ENCODE measurements at places on chromosomes 2 and 18.

GRCh38 chr18:9468998-9469397 is 6.3 kb upstream of the RALBP1 start:
- DNase-seq = no peak

GRCh38 chr2:85698184-85698879 is 4.2 kb downstream of the GNLY start:
- DNase-seq = no peak

DNA sequence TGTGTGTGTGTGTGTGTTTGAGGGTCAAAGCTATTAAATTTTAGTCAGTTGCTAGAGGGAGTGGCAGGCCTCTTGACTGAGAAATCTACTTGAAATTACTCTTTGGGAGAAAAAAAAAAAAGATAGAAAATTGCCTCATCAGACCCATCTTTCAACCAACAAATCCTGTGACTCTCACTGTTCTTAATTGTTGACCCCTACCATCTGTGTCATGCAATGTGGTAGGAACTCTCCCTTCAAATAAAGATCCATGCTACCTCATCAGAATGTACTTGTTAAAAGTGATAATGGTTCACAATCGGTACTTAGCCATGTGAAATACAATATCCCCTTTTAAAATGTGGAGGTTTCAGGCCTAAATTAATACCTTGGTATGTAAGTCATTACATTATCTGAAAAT is 670.8 kb upstream of the FANCL start:
- DNase-seq = no peak

DNA sequence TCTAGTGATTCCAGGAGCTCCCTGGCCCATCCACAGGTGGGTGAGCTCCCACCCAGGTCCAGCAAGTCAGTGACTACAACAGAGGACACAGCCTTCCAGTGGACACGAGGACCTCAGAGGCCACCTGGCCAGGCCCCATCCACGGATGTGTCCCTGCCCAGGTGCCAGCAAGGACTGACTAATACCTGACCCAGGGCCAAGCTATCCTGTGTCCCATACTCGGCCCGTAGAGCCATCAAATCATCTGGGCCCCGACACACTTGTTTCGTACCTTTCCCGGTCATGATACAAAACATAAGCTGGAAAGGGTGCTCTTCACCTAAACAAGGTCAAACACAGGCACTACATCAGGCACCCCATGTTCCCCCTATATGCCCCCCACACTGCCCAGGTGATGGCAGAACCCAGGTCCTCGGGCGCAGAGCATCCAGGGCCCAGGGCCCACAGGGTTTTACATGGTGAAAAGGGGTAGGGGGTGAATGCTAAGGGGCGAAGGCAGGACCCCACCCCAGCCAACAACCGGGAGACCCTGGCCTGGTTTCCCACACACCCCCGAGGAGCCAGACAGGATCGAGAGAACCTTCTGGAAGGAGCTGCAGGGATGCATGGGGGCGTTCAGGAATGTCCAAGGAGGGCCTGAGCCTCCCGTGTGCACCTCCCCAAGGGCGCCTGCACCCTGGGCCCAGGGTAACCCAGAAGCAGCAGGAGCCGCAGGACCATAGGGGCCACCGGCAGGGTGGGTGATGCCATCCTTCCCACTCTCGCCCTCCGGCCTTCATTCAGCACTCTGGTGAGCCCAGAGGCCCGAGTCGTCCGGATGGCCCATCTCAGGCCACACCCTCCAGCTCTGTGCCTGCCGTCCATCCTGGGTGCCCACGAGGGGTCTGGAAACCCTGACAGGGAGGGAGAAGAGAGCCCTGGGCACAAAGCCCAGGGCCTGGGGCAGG is 94.3 kb downstream of the HDAC4 start:
- no peak for DNase-seq

GRCh38 chr2:121485039-121485438 is 45.6 kb upstream of the RNU4ATAC start:
- DNase-seq = no peak

GRCh38 chr2:83953697-83954096 is 505.4 kb downstream of the SUCLG1 start:
- no peak for DNase-seq

DNA sequence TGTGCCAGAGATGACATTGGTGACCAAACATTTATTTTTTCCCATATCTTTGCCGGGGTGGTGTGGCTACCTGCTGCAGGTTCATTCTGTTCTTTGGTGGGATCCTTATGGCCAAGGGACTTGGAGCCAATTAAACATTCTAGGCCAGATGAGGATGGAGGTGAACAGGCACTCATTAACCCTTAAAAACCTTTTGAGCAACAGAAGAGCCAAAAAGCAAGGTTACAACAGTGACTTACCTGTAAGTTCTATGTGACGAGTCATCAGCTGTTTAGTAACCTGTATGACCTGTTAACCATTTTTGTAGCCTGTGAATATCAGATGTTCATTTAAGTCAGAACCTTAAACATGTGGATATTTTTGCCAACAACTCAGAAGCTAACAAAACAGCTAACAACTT is 105.6 kb downstream of the XRCC5 start:
- no peak for DNase-seq

- DNase-seq = no peak
These were observed 35.0 kb downstream of the WDSUB1 start for GRCh38 chr2:159251296-159252173.

DNA sequence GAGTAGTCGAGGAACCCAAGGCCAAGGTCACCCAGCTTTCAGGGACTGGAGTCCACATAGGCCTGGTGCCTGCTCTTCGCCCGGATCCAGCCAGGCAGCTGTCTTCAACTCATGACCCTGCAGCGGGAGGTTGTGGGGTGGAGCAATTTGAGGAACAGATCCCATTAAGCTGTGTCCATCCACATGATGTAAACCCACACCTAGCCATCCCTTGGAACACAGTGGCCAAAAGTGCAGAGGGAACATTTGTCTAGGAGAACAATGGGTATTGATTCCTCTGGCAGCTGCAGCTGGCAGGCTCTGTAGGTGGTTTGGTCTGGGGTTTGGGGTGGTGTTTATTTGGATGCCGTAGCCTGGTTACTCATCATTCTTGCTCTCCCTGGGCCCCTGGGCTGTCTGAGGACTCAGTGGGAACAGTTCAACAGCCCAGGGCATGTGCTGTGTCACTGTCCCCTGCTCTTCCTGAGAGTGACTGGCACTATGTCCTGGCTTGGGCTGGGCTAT is 99.4 kb downstream of the TFCP2L1 start:
- DNase-seq = no peak

DNA sequence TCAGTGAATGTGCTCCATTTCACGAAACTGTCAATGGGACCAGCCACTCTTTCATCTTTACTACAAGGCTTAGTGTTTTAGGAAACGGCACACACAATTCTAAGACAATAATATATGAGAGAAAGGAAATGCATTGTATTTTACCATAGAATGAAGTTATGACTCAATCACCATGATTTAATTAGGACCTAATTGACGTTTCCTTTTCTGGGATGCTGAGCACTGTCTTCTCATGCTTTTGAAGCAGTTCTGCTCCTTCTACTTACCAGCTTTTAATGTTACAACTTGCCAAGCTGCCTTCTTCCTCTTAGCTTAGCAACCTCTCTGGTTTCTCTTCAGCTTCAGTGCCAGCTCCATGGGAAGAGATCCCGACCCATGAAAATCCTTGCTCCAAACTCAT is 94.3 kb upstream of the SERPINE2 start:
- no peak for DNase-seq

DNA sequence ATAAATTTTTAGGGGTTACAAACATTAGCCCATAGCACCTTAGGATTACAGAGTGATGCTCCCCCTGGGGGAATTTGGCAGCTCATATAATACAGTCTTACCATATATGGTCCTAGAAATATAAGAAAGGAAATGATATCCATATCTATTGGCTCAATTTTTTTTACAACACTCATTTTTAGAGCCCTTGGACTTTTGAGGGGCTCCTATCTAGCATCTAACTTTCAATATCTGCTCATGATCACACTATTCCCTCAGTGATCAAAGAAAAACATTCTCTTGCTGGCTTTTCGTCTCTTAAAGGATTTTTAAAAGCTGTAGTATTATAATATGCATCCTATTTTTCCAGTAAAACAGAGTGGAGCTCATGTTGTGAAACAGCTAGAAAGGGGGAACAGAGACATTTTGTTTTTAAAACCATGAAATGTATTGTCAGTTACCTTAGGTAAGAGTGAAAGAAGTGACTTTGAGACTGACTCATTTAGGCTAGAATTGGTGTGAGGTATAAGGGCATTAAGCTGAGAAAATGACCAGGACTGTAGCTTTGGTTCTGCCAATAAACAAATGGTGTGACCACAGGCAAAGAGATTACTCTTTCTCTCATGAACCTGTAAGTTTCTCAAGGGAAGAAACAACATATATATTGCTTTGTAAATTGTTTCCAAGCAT is 65.8 kb downstream of the ALPK2 start:
- no peak for DNase-seq

DNA sequence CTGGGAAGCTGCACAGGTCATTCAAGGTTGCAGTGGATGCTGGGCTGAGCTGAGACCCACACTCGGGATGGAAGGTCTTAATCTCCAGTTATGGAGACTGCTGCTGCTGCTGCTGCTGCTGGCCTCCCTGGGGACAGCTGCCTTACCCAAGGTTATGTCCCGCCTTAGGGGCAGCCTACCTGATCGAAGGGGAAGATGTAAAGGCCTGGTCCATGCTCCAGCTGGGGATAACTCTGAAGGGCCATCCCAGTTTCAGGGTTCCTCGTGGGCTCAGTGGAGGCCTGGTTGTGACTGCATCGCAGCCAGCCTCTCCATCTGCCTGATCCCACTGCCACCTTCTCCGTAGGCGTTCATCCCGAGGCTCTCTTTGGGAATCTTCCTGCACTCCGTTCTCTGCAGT is 33.0 kb downstream of the RHOB start:
- no peak for DNase-seq

GRCh38 chr2:235206980-235207579 is 255.3 kb downstream of the SH3BP4 start:
- no peak for DNase-seq

- DNase-seq = no peak
These were observed 220.6 kb upstream of the LRRTM1 start for GRCh38 chr2:80525152-80525551.

DNA sequence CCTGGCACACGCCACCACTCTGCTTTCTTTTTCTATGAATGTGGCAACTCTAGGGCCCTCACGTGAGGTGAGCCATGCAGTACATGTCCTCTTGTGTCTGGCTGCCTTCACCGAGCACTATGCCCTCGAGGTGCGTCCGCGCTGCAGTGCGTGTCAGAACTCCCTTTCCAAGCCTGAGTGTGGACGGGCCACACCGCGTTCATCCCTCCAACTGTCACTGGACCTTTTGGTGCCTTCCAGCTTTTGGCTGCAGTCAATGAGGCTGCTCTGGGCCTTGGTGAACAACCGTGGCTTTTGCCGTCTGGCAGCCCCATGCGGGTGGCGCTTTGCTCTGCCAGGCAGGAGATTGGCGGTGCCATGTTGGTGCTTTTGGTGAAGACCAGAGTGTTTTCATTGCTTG is 74.0 kb downstream of the TSHZ1 start:
- DNase-seq = no peak

DNA sequence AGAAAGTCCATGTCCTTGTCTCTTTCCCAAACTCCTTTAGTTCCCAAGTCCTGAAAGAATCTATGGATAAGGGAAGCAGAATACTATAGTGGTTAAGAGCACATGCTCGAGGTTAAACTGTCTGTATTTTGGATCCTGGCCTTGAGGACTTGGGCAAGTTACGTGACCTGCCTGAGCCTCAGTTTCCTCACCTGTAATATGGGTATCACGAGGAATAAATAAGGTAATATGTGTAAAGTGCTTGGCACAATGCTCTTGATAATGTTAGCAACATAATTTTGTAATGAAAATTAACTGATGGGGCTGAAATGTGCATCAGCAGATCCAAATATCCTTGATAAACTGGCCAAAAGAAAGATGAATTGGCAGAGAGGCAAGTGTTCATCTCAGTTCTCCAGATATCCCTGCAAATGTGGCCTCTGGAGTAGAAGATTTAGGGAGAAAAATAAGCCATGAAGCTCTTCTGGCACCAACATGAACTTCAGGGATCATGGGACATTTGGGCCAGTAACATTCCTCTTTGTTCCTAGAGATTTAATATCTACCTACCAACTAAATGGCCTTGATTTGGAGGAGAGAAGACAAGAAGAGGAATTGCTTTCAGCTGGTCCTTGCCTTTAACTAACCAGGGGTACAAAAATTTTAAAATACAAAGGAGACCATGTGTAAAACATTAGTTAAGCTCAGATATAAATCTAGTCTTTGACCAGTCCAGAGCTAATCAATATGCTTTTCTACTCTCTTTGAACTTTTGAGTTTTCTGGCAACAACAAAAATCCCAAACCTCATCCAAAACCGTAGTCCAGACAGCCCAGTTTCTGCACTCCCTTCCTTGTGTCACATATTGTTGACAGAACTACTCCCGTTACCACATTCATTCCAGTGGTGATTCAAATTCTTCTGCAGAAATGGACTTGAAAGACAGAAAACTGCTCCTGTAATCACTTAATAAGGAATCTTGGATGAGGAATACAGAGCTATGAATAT is 52.7 kb upstream of the EML4 start:
- DNase-seq = no peak

GRCh38 chr18:63299837-63300745 is 19.5 kb downstream of the BCL2 start:
- DNase-seq = no peak

DNA sequence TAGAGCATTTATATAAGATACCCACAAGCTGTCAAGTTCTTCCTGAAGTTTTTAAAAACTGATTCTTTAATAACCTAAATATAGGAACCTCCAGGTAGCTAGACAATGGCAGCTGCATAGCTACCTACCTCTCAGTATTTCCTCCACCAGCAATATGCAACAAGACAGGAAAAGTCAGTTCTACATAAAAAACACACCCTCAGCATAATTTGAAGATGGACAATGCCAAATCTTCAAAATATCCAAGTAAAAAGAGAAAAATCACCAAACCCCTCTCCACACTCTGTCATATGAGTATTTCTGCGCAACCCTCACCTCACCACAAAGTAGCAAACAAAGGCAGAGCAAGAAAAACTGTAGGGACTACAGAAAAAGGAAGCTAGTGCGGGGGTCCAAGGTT is 51.4 kb downstream of the GTF3C3 start:
- DNase-seq = no peak

- DNase-seq = no peak
These were observed 41.2 kb downstream of the RALBP1 start for GRCh38 chr18:9516437-9517064.

- no peak for DNase-seq
These were observed 370.7 kb upstream of the RAB12 start for GRCh38 chr18:8238507-8238906.

GRCh38 chr2:96580771-96581170 is 44.2 kb downstream of the ARID5A start:
- DNase-seq = no peak

- no peak for DNase-seq
These were observed 128.5 kb downstream of the DCC start for GRCh38 chr18:52468496-52468895.

GRCh38 chr2:85185431-85185940 is 52.3 kb downstream of the TCF7L1 start:
- DNase-seq = no peak

DNA sequence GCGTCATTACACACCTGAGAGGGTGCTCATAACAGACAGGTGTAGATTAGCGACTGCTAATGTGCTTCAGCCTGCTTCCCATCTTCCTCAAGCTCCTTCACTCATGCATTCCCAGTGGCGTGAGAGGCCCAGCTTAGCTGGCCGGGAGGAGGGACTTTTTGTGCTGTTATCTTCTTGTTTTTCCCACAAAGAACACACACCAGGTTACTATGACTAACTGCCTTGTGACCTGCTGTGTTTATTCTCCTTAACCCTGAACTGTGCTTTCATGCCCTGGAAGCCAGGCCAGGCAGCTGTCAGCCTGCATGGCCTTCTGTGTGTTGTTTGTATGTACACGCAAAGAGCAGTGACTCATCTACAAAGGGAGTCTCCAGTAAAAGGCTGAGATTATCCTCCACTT is 143.8 kb downstream of the PIEZO2 start:
- no peak for DNase-seq

- no peak for DNase-seq
These were observed 31.5 kb upstream of the PDIA6 start for GRCh38 chr2:10844097-10844496.
